ENCODE measurements at places on chromosomes 5 and 9.

DNA sequence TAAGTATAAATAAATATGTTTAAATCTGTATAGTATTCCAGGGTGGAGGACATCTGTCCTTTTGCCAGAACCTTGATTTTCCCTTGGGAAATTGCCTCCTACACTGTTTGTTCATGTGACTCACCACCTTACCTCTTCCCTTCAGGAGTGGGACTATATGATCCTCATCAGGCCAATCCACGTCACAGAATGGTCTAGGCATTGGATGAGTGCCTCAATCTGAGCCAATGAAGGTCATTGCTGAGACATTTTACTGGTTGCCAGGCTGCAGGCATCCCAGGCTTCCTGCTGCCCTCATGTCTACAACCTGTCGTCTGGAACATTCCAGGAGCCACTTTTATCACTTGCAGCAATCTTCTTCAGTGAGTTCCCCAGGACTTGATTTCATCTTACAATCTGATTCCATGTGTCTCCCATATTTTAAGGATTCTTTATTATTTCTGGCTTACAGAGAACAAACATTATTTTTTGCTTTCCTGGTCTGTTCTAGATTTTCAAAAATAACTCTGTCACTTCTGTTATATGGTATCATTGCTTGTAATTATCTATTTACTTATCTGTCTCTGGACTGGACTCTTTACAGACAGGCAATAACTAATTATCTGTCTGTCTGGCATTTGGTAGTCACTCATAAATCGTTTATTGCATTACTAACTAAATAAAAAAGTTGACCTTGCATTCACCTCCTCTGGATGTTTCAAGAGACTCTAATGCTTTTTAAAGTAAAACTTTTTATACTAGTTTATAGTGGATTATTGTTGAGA lies 107.3 kb upstream of the APC start:
- no peak for DNase-seq

- no peak for DNase-seq
Observed at GRCh38 chr5:85476617-85477016, 1091.9 kb upstream of the EDIL3 start.

- no peak for DNase-seq
Observed at GRCh38 chr5:144451187-144451973, 280.7 kb downstream of the KCTD16 start.

- DNase-seq = no peak
Observed at GRCh38 chr5:156469636-156470035, 142.7 kb downstream of the SGCD start.

- no peak for DNase-seq
Observed at GRCh38 chr9:92634712-92635605, 35.0 kb downstream of the IPPK start.
